ENCODE measurements at places on chromosomes 7 and 10. TPM values are rescaled to one million over a fixed set of nuclear protein-coding genes. Genes with fewer than 3 reads are reported as not detected.

Gene FZD1
- 38.7 TPM for total RNA-seq

Gene ZDHHC6
- total RNA-seq, result 42.8 TPM

DNA sequence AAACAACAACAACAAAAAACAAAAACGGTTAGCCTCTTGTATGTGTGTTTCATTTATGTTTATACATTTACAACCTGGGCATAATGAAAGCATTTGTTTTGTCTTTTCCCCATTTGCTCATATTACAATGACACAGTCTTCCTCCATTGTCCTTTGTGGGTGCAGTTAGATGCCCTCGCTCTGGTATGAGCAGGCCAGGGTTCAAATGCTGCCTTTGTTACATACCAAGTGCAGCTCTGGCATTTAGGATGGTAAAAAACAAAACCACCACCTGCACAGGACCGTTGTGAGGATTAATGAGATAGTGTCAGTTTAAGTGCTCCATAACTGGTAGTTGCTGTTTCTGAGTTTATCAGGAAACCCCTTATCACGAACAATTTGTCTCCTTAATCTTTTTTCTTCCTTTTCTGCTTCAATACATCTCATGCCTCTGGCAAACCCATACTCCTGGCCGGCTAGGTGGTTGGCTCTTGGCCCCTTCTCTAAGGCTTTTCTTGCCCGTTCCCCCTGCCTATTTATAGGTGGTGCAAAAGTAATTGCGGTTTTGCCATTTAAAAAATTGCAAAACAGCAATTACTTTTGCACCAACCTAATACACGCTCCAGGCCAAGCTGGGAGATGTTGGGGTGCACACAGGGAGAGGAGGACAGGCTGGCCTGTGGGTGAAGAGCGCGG lies 18.6 kb upstream of the TMEM225B start:
- DNase-seq, result no peak

DNA sequence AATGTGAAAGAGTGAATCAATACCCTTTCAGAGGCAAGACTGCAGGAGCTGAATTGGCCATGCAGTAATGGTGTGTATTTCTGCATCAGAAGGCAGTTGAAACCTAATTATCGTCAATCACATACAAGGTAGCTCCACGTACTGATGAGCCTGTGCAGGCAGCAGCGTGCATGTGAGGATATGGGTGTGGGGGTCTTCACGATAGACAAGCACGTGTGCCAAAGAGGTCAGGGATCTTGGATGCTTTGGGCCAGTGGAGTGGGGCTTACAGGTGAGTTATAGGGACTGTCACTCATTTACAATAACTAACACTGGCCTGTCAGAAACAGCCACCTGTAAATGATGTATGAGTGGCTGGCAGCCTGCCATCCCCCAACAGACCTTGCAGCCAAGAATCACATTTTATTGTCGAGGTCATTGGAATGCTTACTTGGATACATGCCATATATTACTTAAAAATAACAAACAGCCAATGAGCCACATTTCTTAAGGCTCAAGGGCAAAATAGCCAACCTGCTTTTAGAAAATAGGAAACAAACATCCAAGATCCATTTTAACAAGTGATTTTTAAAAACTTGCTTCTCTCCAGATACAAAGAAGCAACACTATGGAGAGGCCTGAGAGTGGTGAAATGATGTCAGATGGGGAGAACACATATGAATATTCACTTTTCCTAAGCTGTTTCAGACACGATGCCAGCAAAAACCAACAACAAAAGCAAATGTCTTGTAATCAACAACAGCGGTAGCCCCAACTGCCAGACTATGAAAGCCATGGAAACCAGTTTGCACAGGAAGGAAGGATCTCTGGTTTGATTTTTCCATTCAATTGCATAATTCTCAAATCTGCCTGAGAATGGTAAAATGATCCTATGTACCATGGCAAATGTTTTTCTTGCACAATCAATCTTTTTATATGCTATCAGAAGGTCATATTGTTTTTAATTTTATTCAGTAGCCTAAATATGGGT lies 210.7 kb downstream of the SKAP2 start:
- no peak for DNase-seq
